IMR-90 (cell line): ENCODE measurements at places on chromosomes 7 and 10. TPM values are rescaled to one million over a fixed set of nuclear protein-coding genes. Genes with fewer than 3 reads are reported as not detected.

The RFC2 gene
- polyA plus RNA-seq: 23.2 and 25.2 TPM in 2 replicates

The MNX1 gene
- polyA plus RNA-seq: not detected in 2 replicates

DNA sequence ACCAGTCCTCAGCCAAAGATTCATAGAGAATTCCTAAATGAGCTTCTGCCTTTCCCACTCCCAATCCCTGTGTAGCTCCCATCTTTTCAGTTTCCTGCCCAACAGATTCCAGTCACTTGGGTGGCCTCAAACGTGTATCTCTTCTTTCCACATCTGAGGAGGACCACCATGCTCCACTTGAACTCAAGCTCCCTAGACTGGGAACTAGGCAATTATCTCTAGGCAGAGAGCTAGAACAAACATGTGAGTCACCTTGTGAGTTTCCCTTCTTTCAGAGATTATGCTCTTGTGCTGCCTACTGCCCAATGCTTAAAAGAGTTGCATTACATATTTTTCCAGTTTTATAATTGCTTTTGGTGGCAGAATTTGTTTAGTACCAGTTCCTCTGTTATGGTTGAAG is 178.0 kb downstream of the MDFIC start:
- H3K4me1 ChIP-seq: peaks cover 8% of the 10 kb centered on the region
- H3K27me3 ChIP-seq: no peaks in the 10 kb centered on the region

GRCh38 chr7:37394158-37394557 is 54.5 kb downstream of the ELMO1 start:
- H3K27me3 ChIP-seq: no peaks in the 10 kb centered on the region
- no peak overlapping the region for H3K4me3 ChIP-seq
- no peak overlapping the region for H3K27ac ChIP-seq
- H3K4me1 ChIP-seq: no peaks in the 10 kb centered on the region
- no peaks in the 10 kb centered on the region for H3K36me3 ChIP-seq

DNA sequence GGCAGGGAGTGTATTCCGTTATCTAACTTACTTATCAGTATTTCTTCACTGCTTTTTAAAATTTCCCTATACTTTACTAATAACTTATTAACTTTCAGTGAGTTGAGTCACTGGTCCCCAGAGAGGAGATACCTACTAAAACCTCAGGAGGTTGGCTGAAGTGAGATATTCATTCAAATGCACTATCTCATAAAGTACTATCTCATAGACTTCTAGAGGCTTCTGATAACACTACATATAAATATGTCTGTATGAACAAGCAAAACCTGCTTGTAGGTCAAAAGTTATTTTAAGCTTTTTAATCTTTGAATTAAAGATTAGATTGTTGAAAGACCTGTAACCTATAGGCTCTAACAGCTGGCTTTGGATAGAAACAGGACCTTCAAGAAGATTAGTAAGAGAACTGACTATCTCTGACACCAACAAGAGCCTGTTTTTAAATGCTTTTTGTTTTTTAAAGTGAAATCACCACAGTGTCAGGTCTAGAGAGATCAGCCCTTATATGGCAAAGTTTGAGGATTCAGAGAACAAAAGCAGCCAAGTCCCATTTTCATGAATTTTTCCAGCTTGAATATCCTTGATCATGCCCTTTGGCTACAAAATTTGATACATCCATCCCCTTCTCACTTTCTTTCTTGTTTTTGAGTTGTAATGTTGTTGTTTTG is 242.2 kb downstream of the ARL4A start:
- no peaks in the 10 kb centered on the region for H3K36me3 ChIP-seq
- H3K4me3 ChIP-seq: no peak overlapping the region
- H3K27ac ChIP-seq: no peak overlapping the region
- H3K27me3 ChIP-seq: no peaks in the 10 kb centered on the region
- no peak for DNase-seq
- H3K4me1 ChIP-seq: no peaks in the 10 kb centered on the region

DNA sequence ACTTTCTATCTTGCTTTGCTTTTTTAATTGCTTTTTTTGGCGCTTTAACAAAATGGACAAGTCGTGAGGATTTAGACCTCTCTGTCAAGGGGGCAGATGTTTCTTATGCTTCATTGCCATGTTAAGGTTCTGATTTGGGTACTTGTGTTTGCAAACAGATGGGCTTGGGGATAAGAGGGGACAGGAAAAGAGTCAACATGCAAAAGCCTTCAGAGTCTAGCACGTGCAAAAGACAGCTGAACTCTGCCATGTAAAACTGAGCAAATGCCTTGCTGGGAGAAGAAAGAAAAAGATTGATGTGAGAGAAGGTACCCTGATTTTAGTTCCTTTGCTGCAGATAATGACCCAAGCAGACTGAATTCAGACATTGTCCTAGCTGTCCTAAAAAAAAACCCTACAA is 173.1 kb downstream of the KIAA1217 start:
- DNase-seq: no peak
- no peak overlapping the region for H3K4me3 ChIP-seq
- no peak overlapping the region for H3K27ac ChIP-seq

- DNase-seq: no peak
- H3K27me3 ChIP-seq: no peaks in the 10 kb centered on the region
- H3K36me3 ChIP-seq: peaks cover 13% of the 10 kb centered on the region
- no peak overlapping the region for H3K27ac ChIP-seq
- H3K4me1 ChIP-seq: 0 out of 2 replicates have a peak, but pooled peaks cover 2% of the 10 kb centered on the region
- H3K4me3 ChIP-seq: no peak overlapping the region
Observed at GRCh38 chr10:63171255-63171855, 38.2 kb downstream of the NRBF2 start.
